ENCODE measurements at places on chromosomes 3 and 15.

DNA sequence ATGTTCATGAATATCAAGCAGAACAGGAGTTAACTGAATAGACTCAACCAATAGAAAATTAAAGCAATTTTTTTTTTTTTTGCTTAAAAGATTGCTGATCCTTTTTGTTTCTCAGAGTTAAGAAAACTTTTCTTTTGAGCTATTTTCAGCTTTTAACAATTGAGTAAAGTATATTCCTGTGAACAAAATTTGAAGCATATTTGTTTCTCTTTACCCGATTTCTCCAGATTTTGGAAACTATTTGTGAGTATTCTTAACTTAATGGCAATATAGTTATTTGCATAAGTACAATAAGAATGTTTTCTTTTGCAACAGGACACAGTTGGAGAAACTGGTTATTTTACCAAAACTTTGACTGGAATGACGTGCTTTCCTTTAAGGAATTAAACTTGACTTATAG lies 53.4 kb upstream of the C15orf39 start:
- no peak for DNase-seq

DNA sequence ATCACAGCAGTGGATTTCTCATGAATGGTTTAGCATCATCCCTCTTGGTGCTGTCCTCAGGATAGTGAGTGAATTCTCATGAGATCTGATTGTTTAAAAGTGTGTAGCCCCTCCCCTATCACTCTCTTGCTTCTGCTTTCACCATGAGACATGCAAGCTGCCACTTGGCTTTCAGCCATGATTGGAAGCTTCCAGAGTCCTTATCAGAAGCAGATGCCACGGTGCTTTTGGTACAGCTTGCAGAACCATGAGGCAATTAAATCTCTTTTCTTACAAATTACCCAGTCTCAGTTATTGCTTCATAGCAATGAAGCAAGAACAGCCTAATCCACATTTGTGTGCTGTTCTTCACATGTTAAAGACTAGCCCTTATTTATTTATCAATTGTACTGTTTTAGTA lies 495.2 kb upstream of the EPHA6 start:
- DNase-seq, result no peak

- DNase-seq, result no peak
Observed at GRCh38 chr15:66849393-66849745, 147.3 kb downstream of the SMAD6 start.

DNA sequence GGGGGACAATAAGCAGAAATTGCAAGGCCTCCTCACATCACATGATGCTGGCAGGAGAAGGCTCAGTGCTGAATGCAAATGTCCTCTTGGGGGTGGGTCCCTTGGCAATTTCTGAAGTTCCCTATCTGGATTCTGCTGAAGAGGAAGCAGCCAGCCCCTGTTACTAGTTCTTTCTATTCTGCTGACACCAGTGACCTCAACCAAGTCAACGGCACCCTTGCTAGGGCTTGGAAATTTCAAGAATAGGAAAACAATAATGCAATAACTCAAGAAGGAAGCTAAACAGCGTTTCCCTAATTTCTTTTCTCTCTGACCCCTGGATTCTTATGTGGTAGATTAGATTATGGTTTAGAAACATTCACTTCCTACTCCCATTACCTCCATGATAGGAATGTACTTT lies 46.2 kb upstream of the FOXP1 start:
- DNase-seq, result no peak

- no peak for DNase-seq
Observed at GRCh38 chr3:129937717-129938116, 36.8 kb upstream of the TRH start.

- DNase-seq, result no peak
Observed at GRCh38 chr3:164640591-164640990, 437.7 kb downstream of the SI start.

GRCh38 chr3:63519426-63519825 lies 133.0 kb upstream of the SNTN start:
- DNase-seq, result no peak
